Sciatic nerve (tissue), 2 donors: ENCODE measurements at places on chromosomes 5 and 9. TPM values are rescaled to one million over a fixed set of nuclear protein-coding genes. Genes with fewer than 3 reads are reported as not detected.

Gene NCS1
- 11.7 TPM for total RNA-seq

Gene TMEM174
- not detected for total RNA-seq

Gene SLC6A18
- total RNA-seq: not detected

Gene TTC33
- 20.1 TPM for total RNA-seq

Gene BRINP1
- total RNA-seq: not detected

Gene SLC23A1
- total RNA-seq: not detected

DNA sequence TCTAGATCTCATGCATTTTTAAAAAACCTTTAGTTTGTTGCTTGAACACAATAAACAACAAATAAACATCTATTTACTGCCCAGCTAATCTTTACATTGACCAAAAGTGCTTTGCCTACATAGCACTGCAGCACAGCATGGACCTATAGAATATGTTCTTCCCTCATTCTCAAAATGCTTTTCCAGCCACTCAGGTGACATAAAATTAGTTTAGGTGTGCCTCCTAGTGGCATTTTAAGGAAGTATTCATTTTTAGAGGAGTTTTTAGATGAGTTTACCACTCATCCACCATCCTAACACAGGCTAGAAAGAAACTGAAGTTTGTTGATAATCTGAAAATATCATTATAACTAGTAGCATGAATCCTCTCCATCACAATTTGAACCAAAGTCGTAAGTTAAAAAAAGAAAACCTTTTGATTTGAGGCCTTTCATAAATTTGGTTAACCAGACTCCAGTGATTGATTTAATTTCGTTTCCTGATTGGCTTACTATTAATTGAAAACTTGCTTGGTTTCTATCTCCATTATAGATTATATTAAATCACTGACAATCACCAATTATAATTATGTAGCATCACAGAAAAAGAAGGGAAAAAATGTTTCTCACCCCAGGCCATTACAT, 12.6 kb downstream of the PLGRKT start:
- DNase-seq: no peak

- DNase-seq: no peak
These were observed 398.9 kb downstream of the PLK2 start for GRCh38 chr5:58060996-58061395.

DNA sequence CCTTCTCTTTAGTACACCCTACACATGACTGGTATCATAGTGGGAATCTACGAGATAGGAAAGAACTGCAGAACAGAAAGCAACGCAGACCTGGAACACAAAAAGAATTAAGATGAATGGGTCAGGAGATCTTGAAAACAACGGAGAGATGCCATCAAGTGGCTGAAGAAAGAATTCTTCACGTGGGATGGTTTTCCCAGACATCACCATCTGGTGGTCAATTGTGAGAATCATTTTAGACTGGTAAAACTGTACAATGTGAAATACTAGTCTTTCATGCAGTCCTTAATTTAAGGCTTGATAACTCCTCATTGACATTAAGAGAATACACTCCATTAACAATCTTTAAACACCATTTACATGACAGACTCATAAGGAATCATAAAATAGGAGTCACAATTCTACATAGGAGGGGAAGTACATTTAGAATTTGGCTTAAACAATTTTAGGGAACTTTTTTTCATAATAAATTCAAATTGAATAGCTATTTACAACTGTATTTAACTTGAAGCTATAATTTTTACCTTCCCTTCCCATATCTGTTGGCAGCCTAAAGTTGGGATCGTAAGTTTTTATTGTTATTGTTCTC, 128.4 kb upstream of the TRPM3 start:
- no peak for DNase-seq

DNA sequence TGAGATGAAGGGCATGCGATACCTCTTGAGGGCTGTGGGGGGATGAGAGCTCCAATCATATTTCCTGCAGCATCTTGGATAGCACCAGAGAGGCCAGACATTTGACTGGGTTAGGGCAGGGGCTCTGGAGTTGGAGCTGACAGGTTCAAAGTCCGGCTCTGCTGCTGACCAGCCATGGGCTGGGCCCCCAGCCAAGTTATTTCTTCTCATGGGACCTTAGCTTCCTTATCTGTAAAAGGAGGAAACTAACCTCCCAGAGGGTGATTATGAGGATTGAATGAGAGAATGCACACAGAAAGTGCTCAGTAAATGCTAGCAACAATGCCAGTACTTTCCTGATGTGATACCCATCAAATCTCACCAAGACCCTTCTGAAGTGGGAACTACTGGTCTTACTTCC, 65.2 kb upstream of the SLC25A51 start:
- no peak for DNase-seq

GRCh38 chr5:159402311-159402710, 72.0 kb upstream of the IL12B start:
- no peak for DNase-seq

DNA sequence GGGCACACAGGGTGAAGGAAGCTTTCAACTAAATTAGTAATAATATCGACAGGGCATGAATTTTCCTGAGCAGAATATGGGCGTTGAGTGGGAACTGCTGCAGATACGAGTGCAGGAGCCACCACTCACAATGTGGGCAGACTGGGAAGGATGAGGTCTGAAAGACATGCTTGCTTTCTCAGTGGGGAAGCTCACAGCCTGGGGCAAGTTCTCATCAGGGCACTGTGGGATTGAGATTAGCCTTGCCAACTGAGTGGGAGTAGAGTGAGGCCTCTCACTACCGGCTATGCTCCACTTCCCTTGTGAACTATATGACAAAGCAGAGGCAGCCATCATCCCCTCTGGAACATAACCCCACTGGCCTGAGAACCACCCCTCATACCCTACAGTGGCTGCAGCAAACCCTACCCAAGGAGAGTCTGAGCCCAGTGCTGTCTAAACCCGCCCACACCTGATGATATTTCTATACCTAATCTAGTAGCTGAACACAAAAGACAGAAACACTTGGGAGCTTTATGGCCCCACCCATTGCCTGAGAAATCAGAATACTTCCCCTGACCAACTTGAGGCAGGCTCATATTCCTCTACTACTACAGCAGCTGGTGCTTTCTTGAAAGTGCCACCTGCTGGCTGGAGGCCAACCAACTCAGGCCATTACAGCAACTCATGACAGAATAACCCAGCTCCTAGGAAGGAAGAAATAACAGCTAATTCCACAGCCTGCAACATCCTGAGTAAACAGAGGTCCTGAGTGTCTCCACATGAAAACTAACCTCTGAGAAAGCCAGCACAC, 173.7 kb upstream of the SPEF2 start:
- DNase-seq: no peak

DNA sequence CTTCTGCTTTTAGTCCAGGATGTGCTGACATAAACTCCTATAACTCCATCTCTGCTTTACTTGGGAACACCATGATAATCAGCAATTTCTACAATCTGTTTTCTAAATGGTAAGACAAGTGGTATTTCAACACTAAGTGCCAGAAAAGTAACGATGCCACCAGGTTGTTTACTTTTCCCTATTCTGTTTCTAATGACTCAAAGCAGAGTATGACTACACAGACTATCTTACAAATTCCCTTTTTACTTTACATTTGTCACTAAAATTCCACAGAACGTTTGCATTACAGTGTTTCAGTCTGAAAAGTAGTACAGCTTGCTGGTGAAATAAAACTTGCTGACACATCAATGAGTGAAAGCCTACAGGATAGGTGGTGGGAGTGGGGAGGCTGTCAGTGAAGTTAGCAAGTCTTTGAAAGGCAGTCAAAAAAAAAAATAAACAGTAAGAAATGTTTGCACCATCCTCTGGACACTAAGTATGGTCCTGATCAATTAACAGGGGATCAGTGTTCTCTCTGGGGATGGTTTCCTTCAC, 186.5 kb downstream of the LURAP1L start:
- DNase-seq: no peak

DNA sequence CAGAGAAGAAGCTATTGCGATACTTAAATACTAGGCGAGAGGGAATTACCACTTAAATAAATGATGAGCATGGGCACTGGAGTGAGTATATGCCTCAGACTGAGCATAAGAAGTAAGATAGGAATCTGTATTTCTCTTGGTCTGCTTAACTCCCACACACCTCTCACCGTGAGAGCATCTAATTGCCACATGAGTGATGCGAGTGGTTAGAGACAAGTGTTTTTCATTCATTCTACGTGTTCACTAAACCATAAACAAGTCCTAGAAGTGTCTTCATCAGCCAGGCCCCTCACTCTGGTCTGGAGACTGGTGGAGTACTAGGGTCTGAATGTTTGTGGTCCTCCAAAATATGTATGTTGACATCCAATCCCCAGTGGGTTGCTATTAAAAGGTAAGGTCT, 150.2 kb upstream of the SLC12A2 start:
- DNase-seq: no peak

- no peak for DNase-seq
These were observed 22.4 kb upstream of the RASGRF2 start for GRCh38 chr5:80937584-80938356.

- no peak for DNase-seq
These were observed 1.8 kb downstream of the PLGRKT start for GRCh38 chr9:5435912-5436311.

DNA sequence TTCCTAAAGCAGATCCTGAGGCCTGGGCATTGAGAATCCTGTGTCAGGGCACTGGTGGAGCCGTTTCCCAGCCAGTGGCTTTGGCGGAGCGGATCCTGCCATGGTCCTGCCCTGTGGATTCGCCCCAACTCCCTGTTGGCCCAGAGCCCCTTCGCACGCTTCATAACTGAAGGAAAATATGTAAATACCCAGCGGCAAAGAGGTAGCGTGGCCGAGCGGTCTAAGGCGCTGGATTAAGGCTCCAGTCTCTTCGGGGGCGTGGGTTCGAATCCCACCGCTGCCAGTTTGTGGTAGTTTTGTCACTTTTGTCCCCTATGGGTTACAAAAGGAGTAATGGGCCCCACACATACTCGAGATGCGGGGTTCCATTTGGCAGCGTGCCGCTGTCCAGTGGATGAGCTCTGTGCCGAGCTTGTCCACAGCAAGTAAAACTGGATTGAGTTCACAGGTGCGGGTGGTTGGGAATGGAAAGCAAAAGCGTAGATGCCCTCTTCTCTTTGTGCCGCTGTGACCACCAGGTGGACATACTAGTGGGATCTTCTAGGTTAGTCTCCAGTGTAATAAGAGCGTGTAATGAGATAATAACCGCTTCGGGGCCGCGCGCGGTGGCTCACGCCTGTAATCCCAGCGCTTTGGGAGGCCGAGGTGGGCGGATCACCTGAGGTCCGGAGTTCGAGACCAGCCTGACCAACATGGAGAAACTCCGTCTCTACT, 17.3 kb downstream of the TRIM7 start:
- peak; percentile 84 for DNase-seq

GRCh38 chr5:11037080-11037479, 276.0 kb upstream of the DAP start:
- DNase-seq: no peak
